DND-41 (cell line): ENCODE measurements at places on chromosomes 11 and 22.

GRCh38 chr22:20583471-20583922, 76.1 kb downstream of the MED15 start:
- no peak for DNase-seq

DNA sequence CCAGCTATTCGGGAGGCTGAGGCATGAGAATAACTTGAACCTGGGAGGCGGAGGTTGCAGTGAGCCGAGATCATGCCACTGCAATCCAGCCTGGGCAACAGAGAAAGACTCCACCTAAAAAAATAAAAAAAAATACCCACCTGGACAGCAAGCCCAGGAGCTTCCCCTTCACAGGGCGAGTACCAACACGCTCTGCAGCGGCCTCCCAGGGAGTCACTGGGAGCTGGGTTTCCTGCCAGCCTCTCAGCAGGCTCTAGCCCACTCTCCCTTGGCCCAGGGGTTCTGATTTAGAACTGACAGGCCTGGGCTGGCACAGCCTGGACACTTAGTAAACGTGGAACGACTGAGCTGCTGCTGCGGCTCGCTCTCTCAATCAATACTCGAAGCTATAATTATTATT, 2.0 kb upstream of the CABP7 start:
- DNase-seq, result no peak

DNA sequence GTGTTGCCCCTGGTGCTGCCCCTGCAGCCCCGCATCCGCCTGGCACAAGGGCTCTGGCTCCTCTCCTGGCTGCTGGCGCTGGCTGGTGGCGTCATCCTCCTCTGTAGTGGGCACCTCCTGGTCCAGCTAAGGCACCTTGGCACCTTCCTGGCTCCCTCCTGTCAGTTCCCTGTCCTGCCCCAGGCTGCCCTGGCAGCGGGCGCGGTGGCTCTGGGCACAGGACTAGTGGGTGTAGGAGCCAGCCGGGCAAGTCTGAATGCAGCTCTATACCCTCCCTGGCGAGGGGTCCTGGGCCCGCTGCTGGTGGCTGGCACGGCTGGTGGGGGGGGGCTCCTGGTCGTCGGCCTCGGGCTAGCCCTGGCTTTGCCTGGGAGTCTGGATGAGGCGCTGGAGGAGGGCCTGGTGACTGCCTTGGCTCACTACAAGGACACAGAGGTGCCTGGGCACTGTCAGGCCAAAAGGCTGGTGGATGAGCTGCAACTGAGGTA, 278 bp downstream of the ROM1 start:
- no peak for DNase-seq

DNA sequence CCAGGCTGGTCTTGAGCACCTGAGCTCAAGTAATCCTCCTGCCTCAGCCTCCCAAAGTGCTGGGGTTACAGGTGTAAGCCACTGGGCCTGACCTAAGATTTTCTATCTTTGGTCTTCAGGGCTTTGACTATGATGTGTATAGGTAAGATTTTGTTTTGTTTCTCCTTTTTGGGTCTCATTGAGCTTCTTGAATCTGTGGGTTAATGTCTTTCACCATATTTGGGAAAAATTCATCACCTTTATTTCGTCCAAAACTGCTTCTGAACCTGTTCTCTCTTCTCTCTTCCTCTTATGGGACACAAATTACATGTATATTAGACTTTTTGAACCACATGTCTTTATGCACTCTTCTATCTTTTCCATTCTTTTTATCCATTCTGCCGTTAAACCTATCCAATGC, 100.4 kb downstream of the OSBP2 start:
- no peak for DNase-seq

- no peak for DNase-seq
These were observed 275.0 kb downstream of the FAM76B start for GRCh38 chr11:95514416-95515110.

DNA sequence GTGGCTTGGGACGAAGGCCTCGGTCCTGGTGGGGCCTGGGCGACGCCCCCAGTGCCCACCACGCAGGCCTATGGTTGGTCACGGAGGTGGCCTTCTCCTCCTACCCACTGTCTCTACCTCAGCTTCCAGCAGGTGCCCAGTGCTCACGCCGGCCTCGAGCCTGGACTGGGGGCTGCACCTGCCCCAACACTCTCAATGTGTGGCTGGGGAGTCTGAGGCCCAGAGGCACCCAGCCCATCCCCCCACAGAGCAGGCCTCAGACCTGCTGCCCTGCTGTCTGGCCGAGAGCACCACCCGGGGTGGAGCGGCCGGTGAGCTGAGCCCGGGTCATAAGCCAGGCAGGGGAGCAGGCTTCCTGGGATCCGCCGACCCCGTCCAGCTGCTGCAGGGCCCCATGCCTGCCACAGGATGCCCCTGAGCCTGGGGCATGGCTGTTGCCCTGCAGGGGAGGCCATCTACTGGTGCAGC, 28.6 kb upstream of the MUC5AC start:
- DNase-seq, result no peak

GRCh38 chr22:38694940-38695339, 5.8 kb downstream of the JOSD1 start:
- DNase-seq, result no peak

- no peak for DNase-seq
These were observed 28.4 kb upstream of the CACNG2 start for GRCh38 chr22:36731916-36732315.

- DNase-seq, result no peak
These were observed 35.1 kb downstream of the AP1B1 start for GRCh38 chr22:29353286-29353685.

DNA sequence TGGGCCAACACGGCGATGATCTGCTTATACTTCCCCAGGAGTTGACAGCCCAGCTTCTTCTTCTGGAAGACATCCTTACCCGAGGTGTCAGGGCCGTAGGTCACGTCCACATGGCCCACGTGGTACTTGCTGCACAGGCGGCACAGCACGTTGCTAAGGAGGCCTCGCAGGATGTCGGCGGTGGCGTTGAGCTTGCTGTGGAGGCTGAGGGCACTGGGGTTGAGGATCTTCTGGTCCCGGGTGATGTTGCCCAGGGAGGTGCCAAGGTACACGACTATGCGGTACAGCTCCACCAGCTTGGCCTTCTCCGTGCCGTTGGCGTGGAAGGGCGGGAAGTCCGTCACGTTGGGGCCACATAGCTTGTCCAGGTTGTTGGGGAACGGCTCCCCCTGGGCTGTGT, 2.9 kb downstream of the LIF start:
- no peak for DNase-seq

- no peak for DNase-seq
These were observed 258.4 kb downstream of the DYNC2H1 start for GRCh38 chr11:103367650-103368049.

DNA sequence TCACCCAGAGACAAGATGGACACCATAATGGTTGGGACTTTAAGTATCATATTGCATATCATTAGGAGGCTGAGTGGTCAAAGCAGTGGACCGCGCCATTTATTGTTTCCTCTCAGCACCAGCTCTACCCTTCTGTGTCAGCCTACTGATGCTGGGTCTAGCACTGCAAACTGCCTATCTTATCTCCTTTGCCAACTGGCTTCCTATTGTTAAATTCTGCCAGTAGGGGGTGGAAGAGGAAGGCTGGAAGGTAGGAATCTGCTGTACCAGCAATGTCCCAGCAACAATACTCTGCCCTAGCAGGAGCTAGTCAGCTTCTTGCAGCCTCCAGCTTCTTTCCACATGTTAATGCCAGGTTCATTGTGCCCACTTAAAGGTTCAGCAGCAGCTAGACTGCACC, 367.1 kb upstream of the PDGFD start:
- DNase-seq, result peak; percentile 18

- peak; percentile 87 for DNase-seq
These were observed 7.1 kb upstream of the MYBPC3 start for GRCh38 chr11:47359586-47359985.

- no peak for DNase-seq
These were observed 16.9 kb downstream of the MRGPRG start for GRCh38 chr11:3201677-3202181.

DNA sequence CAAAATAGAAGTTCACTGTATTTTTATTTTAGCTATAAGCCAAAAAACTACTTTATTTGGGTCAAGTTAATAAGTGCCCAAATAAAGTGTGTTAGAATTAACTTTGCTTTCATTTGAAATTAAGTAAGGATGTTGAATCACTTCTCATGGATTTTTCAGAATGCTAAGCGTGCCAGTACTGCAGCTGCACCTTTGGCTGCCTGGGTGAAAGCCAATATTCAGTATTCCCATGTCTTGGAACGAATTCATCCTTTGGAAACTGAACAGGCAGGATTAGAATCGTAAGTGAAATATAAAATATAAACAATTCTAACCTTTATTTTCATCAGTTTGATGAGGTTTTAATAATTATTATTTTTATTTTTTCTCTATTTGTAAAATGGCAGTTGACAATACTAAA, 113.6 kb downstream of the DYNC2H1 start:
- no peak for DNase-seq

GRCh38 chr11:46382646-46383403, 1.4 kb downstream of the MDK start:
- no peak for DNase-seq

DNA sequence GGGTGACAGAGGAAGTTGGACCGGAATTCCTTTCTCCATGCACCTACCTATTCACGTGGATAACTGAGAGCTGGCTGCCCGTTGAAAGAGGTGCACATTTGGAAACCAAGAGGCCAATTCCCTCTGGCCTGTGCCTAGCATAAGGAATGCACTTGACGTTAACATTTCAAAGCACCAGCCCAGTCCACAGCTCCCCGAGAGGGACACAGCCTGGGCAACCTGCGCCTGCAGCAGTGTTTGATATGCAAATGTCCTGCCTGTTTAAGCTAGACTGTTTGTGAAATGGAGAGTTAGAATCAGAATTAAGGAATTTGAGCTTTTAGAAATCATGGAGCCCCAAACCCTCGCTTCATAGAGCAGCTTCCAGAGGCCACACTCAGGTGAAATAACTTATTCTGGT, 126.1 kb downstream of the DSCAML1 start:
- DNase-seq, result no peak

GRCh38 chr22:32985899-32986765, 72.0 kb downstream of the SYN3 start:
- DNase-seq, result peak; percentile 52

- DNase-seq, result no peak
These were observed 29.4 kb downstream of the CALCA start for GRCh38 chr11:14942745-14943144.

DNA sequence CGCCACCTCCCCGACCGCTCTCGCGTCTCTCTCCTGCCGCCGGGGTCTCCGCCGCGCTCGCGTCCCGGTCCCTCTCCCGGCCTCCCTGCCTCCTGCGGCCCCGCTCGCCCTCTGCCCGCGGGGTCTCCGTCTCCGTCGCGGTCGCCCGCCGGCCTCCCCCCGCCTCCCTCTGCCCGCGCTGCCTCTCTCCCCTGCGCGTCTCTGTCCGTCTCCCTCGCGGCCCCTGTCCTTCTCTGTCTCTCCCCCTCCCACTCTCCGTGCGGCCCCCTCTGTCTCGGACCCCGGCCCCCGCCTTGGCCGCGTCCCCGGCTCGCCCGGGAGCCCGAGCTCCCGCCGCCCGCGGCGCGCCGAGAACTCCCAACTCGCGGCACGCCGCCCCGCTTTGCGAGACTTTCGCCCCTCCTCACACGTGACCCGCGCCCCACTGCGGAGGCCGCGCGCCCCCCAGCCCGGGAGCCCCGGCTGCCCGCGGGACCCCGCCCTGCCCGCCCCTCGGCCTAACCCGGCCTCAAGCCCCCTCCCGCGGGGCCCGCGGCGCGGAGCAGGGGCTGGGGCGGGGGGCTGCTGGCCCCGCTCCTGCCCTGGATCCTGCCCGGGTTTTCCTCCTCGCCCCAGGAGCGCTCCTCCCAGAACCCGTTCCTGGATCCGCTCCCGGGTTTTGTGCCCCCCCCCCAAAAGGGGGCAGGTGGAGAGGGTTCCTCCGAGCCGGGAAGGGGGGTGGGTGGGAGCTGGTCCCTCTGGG, 702 bp upstream of the KCNJ4 start:
- DNase-seq, result peak; percentile 43

DNA sequence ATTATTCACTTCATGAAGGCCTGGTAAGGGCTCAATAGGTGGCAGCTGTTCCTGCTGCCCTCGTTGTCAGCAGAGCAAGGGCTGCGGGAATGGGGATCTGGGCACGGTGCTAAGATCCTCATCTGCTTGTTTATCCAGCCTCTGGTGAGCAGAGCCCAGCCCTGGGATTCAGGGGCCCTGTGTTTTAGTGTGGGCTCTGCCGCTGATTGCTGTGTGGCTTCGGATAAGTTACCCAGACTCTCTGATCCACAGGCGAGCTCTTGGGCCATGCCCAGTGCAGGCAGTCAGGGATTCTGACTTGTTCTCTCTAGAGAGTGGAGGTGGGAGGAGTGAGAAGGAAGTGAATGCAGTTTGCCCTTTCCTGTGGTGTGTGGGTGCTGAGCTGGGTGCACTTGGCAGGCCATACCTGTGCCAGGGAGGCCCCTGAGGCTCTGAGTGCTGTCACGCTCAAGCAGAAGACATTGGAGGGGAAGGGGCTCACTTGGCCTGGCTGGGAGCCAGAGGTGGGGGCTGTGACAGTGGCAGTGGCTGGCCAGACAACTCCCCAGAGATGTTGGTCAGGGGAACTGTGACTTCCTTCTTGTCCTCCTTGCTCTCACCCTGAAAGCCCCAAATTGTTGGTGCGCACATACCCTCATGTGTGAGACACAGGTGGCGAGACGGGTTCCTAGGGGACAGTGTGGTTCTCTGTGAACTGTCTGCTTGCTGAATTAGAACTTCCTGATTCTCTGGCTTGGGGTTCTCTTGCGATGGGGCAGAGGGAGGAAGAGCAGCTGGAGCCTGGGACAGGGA, 43.7 kb downstream of the CD82 start:
- DNase-seq, result no peak

DNA sequence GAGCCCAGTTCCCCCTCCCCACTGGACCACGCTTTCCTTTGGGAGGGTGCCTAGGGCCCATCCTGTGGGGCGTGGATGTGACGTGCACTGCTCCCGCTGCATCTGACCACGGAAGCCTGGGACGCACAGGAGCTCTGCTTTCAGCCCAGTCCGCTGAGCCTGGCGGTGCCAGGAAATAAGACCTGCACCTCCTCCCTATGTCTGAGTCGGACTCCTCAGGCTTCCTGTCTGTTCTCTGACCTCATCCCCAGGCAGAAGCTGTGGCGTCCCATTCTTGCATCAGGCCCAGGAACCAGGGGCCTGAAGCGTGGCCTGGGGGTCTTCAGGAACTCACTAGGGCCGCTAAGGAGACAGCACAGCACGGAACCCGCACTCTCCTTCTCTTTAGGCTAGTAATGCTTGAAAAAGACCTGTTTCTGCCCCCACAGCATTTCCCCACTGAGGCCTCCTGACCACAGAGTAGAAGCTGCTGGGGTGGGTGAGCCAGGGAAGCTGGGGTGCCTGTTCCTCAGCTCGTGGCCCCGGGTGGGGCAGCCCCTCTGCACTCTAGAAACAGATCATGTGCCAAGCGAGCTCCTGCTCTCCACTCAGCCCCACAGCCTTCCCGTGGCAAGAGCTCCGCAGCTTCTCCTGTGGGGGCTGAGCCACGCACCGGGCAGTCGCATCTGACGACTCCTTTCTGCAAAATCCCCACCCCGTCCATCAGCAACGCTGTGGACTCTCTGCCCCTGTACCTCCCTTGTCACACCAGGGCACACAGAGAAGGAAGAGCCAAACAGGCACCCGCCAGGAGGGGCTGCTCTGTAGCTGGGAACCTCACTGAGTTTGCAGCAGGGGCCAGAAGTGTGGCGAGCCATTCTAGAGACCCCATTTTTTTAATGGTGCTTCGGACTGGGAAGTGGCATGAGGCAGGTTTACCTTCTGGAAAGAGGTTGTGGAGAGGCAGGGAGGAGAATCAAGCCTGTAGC, 22.6 kb downstream of the MOV10L1 start:
- no peak for DNase-seq

GRCh38 chr11:115505175-115505574, 960 bp upstream of the CADM1 start:
- no peak for DNase-seq
